ENCODE measurements at places on chromosomes 1 and 21.

DNA sequence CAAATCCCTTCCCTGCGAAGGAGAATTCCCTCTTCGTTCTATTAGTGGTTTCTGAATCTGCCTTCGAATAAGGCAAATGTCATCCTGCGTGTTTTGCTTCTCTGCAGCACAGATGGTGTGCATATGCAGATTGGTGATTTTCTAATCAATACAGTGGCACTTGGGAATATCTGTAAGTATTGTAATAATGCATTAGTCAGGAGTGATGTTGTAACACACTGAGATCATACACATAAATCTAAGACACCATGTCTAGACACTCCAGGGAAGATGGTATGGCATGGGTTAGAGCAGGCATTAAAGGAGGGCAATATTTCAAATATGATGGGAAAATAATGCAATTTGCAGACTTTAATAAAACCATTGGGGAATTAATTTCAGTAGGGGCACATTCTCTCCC lies 513.2 kb upstream of the PTBP2 start:
- no peaks in the 10 kb centered on the region for H3K27me3 ChIP-seq
- no peaks in the 10 kb centered on the region for H3K4me1 ChIP-seq
- no peak overlapping the region for H3K4me3 ChIP-seq
- no peak overlapping the region for H3K27ac ChIP-seq
- no peak for DNase-seq

- H3K27ac ChIP-seq: no peak overlapping the region
- H3K27me3 ChIP-seq: no peaks in the 10 kb centered on the region
- no peaks in the 10 kb centered on the region for H3K4me1 ChIP-seq
- no peak overlapping the region for H3K4me3 ChIP-seq
- H3K36me3 ChIP-seq: no peaks in the 10 kb centered on the region
These were observed 25.6 kb downstream of the ALPL start for GRCh38 chr1:21534674-21535378.

DNA sequence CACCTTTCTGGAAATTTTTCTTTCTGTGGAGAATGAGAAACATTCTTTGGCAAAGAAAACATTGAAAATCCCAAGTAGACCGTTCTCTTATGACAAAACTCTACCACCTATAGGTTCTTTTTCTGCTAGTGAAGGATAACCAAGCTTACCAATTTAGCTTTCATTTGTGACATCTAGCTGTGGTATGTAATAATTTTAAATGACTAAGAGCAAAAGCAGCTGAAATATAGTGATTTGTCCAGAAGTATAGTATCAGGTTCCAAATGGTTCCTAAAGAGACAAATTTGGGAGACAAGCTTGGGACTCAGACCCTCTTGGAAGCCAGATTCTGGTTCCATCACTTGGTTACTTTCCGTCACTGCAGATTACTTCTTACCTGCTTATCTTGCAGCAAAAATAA lies 24.4 kb downstream of the FUBP1 start:
- peaks cover 100% of the 10 kb centered on the region for H3K36me3 ChIP-seq
- H3K4me3 ChIP-seq: no peak overlapping the region
- no peak for DNase-seq
- H3K27ac ChIP-seq: no peak overlapping the region
- no peaks in the 10 kb centered on the region for H3K27me3 ChIP-seq

DNA sequence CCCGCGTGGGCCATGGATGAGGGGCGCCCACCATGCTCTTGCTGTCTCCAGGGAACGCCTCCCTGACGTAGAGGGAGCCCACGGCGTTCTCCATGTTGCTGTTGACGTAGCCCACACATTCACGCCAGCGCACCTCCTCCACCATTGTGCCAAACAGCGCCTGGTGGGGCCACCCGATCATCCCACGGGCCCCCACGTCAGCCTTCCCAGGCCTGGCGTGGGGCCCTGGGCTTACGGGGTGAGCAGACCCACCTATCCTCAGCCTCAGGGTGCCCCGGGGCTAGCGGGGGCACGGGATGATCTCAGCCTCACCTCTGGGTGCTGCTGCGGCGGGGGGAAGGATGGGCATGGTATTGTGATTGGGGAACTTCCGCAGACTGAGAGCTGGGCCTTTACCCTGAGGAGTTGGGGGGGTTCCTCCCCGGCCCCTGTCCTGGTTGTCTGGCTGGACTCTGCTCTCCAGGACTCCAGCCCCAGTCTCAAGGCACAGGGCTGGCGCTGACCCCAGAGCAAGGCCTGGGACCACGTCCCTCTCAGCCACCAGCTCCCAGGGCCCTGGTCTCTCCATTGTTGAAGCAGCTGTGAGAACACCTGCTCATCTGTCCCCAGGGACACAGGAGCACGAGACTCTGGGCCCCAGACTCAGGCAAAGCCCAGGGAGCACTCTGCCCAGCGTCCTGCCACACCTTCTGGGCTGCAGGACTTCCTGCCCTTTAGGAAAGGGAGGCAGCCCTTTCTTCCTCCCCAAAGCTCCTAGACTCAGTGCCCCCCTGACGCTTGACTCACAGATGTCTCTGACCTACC lies 10.2 kb downstream of the PRXL2B start:
- no peak for DNase-seq
- no peaks in the 10 kb centered on the region for H3K36me3 ChIP-seq
- H3K27ac ChIP-seq: no peak overlapping the region
